ENCODE measurements at places on chromosomes 2 and 18.

- DNase-seq = peak; percentile 25
Observed at GRCh38 chr2:235793163-235793752, 299.4 kb downstream of the AGAP1 start.

- no peak for DNase-seq
Observed at GRCh38 chr18:52208646-52209045, 131.4 kb upstream of the DCC start.

DNA sequence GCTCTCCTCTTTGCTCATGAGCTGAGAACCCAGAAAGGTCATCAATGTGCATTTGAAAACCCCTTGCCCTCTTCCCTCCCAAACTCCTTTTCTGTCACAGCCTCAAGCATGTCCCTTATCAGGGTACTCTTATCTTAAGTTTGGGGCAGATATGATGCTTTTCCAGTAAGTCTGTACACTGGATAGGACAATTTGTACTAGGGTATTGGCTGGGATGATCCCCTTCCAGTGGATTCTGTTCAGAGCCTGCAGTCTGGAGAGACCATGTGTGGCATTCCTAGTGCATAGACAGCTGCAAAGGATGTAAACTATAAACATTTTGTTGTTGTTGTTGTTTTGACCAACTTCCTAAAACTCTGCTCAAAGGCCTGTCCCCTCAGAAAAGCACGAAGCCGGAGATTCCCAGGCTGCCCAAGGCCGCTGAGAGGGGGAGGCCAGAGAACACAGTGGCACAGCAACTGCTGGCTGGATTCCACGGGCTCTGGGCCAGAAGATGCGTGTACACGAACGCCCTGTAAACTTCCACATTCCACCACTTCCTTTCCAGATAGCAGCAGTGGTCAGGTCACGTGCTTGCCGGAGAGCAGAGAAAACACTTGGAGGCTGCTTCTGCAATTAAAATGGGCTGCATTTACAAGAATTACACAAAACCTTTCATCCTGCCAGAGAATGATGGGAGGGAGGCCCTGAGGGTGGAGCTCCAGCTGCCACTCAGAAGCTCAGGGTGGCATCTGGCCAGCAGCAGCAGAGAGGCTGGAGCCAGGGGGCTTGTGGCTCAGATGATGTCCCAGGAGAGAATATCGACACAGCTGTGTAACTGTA is 42.1 kb downstream of the BMP10 start:
- peak; percentile 96 for DNase-seq

DNA sequence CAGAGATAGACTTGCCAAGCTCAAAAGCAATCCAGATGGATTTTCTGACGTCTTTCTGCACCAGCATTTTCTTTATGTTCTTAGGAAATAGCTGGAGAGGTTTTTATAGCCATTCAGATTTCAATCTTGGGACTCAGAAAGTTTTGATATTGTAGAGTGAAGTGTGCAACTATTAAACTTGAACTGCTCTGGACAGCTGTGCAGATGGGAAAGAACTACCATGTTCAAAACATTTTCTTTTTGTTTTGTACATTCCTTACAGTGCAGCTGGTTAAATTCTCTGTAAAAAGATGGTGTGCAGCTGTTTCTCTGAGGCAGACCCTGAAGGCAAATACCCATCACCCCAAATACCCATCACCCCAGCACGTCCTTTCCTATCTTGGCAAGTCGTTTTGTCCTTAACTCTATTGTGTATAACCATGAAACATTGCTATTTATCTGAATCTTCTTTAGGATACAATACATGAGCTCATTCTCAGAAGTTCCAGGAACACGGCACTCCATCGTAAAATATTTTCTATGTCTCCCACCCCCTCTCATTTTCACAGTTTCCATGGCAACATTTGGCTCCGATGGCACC is 38.8 kb downstream of the AQP4 start:
- no peak for DNase-seq

DNA sequence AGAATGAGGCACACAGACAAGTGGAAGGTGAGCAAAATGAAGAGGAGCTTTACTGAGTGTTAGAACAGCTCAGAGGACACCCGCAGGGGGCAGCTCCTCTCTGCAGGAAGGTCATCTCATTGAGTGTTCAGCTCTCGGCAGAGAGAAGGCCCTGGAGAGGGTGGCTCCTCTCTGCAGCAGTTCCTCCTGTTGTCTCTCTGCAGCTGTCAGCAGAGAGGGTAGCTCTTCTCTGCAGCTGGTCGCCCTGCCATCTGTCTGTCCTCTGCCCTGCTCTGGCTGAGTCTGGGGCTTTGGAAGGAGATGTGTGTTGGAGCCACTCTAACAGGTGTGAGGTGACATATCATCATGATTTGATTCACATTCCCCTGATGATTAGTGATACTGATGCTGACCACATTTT is 6.8 kb upstream of the SNTG2 start:
- DNase-seq = no peak

- no peak for DNase-seq
Observed at GRCh38 chr18:32909798-32910561, 137.2 kb upstream of the KLHL14 start.

DNA sequence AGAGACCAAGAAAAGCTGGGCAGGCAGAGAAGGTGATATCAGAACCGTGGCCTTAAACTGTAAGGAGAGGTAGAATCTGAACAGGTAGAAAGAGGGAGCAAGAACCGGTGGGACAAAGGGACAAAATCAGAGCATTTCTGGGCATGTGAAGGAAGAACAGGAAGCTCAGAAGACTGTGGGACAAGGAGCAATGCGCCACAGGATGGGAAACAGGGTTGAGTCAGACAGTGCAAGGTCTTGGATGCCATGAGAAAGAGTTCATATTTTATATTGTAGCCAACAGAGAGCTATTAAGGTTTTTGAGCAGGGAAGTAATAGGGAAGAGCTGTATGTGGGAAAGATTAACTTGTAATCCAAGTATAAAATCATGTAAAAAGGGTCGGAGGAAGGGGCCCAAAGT is 106.4 kb upstream of the UGP2 start:
- DNase-seq = peak; percentile 65

GRCh38 chr2:177254433-177255226 is 9.9 kb downstream of the NFE2L2 start:
- DNase-seq = peak; percentile 23

DNA sequence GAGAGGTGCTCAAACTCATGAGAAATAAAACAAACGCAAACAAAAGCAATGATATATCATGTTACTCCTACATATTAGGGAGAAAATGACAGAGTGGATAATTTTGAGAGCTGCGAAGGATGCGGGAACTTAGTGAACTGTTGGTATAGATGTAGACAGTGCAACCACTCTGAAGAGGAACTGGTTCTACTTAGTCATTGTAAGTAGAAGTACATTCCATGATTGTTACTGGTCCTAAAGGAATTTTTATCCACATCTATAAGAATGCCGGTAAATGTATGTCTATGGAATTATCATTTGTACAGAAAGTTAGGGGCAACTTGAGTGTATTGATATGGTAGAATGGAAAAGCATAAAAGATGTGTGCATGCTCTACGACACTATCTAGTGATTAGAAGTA is 1238.4 kb downstream of the LRP1B start:
- DNase-seq = no peak

GRCh38 chr18:69484699-69485396 is 84.2 kb downstream of the DOK6 start:
- DNase-seq = peak; percentile 49

- peak; percentile 86 for DNase-seq
Observed at GRCh38 chr2:31335921-31336585, 78.5 kb downstream of the XDH start.

GRCh38 chr2:157182834-157183396 is 74.6 kb upstream of the GALNT5 start:
- peak; percentile 85 for DNase-seq

- no peak for DNase-seq
Observed at GRCh38 chr2:209547726-209548125, 123.9 kb downstream of the MAP2 start.

DNA sequence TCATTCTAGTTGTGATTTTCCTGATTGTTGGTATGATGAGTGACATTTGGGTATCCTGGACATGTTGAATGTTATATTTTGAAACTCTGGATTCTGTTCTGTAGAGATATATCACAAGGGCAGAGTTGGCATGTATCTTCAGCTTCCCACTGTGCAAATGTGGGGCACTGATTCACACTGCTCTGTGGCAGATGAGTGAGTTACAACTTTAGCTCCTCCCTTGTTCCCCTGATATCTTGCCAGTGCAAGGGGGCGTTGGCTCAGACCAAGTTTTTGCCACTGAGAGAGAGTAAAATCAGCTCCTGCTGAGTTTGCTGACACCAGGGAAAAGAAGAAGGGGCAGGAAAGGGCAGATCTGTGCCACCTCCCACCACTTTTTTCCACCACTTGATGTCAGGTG is 199.6 kb upstream of the MMADHC start:
- no peak for DNase-seq

- no peak for DNase-seq
Observed at GRCh38 chr2:100107906-100108647, 34.3 kb downstream of the AFF3 start.

DNA sequence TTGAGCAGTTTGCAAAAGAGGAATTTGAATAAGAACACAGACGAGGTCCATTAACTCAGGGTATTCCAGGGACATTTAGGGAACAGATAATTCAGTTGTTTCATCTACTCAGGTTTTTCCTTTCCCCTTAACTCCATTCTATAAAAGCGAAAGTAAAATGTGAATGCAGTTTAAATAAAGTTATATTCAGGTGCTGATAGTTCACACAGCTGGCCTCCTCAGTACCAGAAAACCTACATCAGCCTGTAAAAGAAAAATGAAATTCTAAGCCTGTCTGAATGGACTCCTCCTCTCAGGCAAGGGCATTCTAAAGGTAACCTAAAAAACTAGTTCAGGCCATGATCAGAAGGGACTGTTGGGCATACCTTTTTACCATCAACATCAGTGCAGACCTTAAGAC is 873.8 kb downstream of the SUCLG1 start:
- no peak for DNase-seq

DNA sequence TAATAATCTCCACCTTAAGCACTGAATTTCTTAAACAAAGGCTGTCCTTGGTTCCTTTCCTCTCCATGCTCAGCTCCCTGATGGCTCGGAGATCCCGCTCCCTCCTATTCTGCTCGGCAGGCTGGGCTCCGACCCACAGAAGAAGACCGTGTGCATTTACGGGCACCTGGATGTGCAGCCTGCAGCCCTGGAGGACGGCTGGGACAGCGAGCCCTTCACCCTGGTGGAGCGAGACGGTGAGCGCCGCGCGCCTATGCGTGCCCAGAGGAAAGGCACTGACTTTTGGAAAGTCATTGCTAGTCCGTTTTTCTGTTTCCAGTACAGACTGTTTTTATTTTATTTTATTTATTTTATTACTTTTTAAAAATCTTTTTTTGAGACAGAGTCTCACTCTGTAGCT is 9.6 kb downstream of the CNDP2 start:
- no peak for DNase-seq

GRCh38 chr2:193303464-193303863 is 1108.7 kb upstream of the TMEFF2 start:
- DNase-seq = no peak

All from AG10803 (cell line).